ENCODE measurements at places on chromosomes 3 and 15.
A peak's percentile ranks its signal among the peaks of the same experiment; 100 is the strongest.

GRCh38 chr3:101117980-101118379, 124.8 kb upstream of the ABI3BP start:
- DNase-seq, result no peak

GRCh38 chr3:130992344-130992743, 34.3 kb downstream of the ASTE1 start:
- no peak for DNase-seq

DNA sequence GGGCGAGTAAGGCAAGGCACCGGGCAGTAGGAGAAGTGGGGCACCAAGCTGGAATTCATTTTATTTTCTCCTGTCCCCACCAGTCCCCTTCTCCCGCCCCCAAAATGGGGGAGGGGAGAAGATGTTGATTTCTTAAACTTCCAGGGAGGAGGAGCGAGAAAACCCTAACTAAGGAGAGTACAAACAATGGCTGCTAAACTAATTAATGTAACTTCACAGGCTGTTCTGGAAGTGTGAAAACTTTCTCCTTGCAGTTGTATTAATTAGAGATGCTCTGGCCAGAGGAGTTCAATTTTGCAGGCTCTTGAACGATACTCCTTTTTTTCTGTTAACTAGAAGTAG, 11.5 kb downstream of the ZIC4 start:
- no peak for DNase-seq

DNA sequence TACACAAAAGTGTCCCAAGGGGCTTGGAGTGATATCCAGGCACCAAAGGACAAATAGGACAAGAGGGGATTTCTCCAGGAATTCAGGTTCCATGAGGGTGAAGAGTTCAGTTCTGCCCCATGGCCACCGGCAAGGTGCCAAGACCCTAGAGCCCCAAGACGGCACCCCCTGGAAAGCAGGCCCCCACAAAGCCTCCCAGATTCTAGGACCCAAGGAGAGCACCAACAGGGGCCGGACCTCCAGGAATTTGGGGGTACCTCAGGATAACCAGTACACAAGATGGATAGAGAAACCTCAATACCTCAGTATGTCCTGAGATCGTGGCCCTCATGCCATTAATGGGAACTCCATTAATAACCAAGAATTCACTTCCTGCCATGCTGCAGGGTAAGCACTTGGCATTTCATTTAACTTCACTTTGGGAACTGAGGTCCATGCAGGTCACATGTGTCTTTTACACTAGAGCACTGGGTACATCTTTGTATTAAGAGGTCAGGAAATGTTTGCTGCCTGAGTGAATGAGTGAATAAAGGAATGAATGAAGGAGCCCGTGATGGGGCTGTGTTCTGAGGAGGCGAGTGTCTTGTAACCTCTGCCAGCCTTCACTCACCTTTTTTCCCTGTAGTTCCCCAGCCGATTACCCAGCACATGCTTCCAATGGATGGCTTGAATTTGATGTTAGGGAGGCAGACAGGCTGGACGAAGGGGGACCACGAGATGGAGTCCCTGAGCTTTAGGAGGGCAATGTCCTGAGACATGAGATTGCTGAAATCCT, 15.5 kb upstream of the PRSS50 start:
- DNase-seq, result no peak

GRCh38 chr15:72096796-72097195, 21.2 kb downstream of the MYO9A start:
- no peak for DNase-seq

DNA sequence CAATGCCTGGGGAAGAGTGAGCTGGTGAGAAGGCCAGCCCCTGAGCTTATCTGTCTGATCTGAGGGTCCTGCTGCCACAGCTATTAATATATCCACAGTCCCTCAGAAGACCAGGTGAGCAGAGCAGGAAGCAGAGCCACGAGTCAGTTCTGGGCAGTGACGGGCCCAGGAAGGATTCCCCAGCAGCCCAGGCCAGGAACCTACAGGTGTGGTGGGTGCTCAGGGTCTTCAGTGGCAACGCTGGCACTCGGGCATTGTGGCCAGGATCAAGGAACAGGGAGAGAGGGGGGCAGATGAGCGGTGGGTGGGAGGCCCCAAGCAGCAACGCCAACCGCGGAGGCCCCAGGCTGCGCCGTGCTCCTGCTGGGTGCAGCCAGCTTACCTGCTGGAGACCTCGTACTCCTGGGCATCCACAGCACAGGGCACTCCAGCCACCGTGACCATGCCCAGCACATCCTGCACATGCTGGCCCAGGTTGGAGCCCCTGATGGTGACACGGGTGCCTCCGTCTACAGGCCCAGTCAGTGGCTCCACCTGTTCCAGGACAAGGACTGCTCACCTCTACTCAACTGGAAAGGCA, 12.3 kb downstream of the PLXNB1 start:
- DNase-seq, result no peak

GRCh38 chr3:197031315-197032285, 2.0 kb upstream of the MELTF start:
- DNase-seq, result no peak

- DNase-seq, result no peak
Measured at GRCh38 chr3:140258222-140258724, 323.3 kb downstream of the CLSTN2 start.

DNA sequence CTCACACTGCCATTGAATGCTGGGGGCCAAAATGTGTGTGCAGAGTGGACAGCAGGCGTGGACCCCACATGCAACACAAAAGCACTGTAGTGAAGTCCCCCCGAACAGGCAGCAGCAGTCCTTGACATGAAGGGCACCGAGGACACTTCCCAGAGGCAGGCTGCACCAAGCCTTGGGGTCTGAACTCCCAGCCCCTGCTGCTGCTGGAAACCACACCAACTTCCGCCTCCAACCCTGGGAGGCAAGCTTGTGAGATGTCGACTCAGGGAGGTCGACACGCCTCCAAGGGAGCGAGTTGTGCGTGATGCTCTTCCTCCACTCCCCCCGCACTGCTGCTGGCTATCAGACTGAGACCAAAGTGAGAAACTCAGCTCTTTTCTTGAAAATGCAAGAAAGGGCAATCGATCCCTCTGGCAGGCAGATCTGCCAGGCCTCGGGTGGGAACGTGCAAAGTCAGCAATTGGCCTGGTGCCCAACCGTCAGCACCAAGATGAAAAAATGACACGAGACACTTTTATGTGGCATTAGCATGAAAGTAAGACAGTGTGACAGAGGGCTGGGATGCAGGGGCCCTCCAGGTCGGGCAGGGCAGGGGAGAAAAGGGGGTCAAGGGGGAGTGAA, 43.6 kb downstream of the WHAMM start:
- no peak for DNase-seq

DNA sequence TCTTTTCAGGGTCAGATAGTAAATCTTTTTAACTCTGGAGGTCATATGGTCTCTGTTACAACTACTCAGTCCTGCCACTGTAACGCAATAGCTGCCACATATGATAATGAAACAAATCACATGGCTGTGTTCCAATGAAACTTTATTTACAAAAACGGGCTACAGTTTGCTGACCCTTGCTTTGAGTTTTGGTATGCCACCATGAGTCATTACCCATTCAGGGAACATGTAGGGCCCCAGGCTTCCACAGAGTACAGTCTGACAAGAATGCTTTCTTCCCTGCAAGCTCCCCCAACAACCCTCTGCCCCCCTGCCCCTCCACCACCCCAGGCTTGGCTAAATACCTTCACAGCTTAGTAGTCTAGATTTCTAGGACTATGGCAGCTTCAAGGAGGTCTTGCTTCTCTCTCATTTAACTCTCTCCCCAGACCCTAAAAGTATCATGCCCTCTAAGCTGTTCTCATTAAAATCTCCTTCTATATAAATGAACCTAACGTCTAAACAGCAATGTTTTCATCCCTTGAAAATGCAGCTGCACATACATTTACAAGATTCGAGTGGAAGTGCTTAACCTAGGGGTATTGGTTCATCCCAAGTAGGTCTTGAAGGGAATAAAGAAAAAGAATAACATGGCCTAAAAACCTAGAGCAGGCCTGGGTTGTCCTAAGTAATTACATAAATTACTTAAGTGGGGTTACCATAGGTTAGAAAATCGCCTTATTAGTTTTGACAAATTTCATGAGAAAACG, 117.8 kb upstream of the PRICKLE2 start:
- DNase-seq, result peak; percentile 63

- no peak for DNase-seq
Measured at GRCh38 chr3:40771112-40771511, 246.4 kb downstream of the ZNF621 start.

- no peak for DNase-seq
Measured at GRCh38 chr3:100368441-100368840, 32.4 kb downstream of the TOMM70 start.

GRCh38 chr15:74958320-74958907, 1.8 kb upstream of the RPP25 start:
- no peak for DNase-seq

- no peak for DNase-seq
Measured at GRCh38 chr3:167712445-167712844, 22.2 kb downstream of the PDCD10 start.

- no peak for DNase-seq
Measured at GRCh38 chr15:69357773-69358771, 56.1 kb upstream of the KIF23 start.

- DNase-seq, result no peak
Measured at GRCh38 chr15:88072598-88073390, 183.7 kb downstream of the NTRK3 start.

DNA sequence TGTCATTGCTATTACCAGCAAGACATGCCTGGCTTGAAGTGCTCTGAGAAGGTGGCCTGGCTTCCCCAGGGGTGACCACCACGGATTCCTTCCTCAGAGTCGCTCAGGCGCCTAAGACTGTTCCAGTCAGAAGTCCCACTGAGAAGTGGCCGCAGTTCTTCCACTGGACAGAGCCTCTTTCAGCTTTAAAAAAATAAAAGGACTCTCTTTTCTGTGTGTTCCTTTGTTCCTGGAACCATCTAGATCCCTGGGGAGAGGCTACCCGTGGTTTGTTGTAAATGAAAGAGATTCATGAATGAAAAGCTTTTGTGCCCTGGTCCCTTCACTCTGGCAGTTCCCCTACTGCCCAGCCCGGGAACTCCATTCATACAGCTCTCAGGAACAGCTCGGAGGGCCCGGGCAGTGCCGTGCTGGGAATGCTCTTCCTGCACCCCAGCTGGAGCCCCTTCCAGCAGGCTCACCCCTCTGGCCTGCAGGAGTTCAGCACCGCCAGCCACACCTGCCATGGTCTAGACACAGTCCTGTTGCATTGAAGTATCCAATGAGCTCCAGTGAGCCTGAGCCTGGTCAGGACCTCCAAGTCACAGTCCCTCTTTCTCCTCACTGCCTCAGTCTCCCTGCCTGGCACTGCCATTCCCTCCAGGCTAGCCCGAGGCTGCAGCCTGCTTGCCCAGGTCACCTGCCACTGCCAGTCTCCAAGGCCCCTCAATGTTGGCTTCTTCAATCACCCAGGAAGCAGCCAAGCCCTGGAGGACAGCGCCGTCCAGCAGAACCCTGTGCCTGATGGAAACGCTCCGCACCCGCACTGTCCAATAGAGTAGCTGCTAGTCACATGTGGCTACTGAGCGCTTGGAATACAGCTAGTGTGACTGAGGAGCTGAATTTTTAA, 75.4 kb downstream of the XXYLT1 start:
- DNase-seq, result no peak

DNA sequence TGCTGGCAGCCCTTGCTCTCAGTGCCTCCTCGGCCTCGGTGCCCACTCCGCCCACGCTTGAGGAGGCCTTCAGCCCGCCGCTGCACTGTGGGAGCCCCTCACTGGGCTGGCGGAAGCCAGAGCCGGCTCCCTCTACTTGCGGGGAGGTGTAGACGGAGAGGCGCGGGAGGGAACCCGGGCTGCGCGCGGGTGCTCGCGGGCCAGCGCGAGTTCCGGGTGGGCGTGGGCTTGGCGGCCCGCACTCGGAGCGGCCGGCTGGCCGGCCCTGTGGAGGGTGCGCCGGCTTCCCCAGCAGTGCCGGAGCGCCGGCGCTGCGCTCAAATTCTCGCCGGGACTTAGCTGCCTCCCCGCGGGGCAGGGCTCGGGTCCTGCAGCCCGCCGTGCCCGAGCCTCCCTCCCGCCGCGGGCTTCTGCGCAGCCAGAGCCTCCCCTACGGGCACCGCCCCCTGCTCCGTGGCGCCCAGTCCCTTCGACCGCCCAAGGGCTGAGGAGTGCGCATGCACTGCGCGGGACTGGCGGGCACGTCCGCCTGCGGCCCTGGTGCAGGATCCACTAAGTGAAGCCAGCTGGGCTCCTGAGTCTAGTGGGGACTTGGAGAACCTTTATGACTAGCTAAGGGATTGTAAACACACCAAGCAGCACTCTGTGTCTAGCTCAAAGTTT, 231.5 kb downstream of the EFHB start:
- no peak for DNase-seq

GRCh38 chr3:47884603-47885002, 81.7 kb downstream of the DHX30 start:
- no peak for DNase-seq

DNA sequence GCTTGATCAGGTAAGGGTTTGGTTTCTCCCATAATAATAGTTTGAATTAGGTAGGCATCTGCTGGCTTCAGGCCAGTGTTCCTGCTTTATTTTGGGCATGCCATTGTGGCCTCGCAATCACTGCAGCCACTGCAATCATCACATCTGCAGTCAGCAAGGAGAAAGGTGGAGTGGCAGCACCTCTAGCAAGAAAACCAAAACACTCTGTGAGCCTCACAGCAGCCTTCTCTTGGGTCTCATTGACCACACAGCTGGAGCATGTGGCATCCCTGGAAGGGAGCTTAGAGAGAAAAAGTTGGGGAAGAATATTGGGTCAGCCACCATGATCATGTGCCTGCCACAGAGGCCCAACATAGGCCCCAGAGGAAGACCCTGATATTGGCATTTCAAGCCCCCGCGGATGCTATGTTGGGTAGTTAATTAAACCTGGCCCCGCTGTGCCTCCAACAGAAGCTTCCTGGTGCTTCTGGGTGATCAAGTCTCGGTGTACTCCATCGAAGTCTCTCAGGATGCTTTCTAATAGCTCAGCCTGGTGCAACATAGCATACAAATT, 158.0 kb upstream of the UBE2E1 start:
- no peak for DNase-seq

DNA sequence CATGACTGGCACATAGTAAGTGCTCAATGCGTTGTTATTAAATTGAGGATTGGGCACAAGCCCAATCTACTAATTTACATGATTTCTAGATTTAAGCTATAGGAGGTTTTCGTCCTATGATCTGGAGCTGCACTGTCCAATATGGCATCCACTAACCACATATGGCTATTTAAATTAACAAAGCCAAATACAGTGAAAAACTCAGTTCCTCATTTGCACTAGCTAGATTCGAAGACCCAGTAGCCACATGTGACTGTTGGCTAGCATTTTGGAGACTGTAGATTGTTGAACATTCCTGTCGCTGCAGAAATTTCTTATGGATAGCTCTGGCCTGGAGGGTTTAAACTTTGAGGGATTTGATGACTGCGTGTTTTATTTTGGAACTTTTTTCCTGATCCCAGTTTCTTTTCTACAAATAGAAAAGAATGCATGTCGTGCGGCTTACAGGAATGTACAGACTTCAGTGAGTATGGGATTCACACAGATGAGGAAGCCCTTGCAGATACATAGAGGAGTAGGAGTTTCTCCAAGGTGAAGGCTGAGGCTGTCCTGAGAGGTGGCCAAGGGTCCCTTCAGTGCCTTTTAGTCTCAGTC, 82.8 kb downstream of the SLCO3A1 start:
- no peak for DNase-seq
